ENCODE measurements at places on chromosomes 2 and 18.

DNA sequence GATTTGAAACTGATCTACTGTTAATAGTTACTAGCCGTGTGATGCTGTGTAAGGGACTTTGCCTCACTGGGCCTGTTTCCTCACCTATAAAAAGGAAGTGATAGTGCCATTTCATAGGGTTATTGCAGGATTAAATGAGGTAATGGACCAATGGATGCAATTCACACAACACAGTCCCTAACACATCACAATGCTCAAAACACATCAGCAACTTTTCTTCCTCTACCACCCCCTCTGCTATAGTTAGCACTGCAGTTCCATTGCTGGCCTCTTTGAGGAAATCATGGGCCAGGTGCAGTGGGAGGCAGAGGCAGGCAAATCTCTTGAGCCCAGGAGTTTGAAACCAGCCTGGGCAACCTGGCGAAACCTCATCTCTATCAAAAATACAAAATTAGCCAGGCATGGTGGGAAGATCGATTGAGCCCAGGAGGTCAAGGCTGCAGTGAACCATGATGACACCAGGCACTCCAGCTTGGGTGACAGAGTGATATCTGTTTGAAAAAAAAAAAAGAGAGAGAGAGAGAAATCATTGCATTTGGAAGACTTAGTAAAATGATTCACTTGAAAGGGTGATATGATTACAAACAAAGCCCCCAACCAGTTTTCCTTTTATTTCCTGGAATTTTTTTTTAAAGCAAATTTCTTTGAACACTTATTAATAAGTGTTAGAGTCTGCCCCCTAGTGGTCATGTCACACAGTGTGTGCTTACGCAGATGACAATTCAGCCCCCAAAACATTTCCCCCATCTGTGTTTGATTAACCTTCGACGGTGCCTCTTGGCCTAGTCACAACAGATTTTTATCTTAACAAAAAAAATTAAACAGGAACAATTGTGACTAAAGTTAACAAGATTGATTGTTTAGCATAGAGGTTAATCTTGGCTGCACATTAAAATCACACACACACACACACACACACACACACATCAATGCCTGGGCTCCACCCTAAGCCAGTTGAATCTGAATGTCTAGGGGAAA is 88.6 kb upstream of the BCL11A start:
- DNase-seq = peak; percentile 47

DNA sequence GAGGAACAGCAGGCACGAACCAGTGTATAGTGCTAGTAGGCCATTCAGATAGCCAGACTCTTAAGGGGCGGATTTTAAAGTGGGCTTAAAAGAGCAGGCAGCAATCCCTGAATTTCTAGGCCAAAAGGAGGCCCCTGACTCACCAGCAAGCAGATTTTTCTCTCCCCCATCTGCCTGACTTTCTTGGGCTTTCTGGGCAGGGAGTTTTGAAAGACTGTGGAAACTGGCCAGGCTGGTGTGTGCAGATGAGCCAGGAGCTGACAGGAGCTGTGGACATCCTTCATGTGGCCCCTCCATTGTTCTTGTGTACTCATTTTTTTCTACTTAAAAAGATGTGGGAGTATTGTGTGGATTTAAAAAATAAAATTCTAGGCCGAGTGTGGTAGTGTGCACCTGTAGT is 59.0 kb downstream of the GLI2 start:
- DNase-seq = no peak

- DNase-seq = no peak
Observed at GRCh38 chr2:236982693-236983455, 102.8 kb upstream of the COPS8 start.

DNA sequence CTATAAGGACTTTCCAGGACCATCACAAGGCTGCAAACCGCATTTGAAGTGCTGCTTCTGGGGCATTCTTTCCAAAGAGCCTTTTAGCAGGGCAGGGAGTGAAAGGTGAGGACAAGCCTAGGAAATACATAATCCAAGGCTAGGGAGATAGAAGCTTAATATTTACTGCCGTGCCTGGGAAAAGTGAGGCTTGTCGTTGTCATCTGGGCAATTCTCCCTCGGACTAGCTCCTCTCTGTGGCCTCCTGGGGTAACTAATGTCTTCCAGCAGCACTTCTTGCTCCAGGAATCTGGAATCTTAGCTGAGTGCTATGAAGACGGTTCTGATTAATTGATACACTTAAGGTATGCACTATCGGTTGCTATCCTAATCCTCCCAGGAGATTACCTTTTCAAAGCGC is 69.3 kb upstream of the ATL2 start:
- DNase-seq = peak; percentile 54
